Small intestine (tissue), 16 donors: ENCODE measurements at places on chromosomes 2 and 18.

DNA sequence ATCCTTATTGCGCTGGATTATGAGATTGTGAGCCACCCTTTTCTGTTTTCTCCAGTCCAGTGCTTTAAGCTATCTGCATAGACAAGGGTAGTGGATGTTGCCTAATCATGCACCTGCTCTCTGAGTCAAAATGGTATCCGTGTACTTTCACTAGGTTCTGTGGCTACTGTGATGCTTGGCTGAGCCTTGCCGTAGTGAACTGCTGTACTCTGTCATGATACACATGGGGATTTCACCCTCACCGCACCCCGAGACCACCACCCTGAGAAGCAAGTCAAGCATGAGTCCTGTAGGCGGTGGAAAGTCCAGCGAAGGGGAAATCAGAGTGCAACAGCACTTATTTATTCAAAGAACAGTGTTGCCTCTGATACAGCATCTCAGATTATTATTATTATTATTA lies 55.0 kb downstream of the ARHGAP25 start:
- no peaks in the 10 kb centered on the region for H3K27me3 ChIP-seq
- no peak overlapping the region for H3K4me3 ChIP-seq
- no peaks in the 10 kb centered on the region for H3K4me1 ChIP-seq
- DNase-seq: no peak
- H3K36me3 ChIP-seq: no peaks in the 10 kb centered on the region

GRCh38 chr2:164187121-164187520 lies 434.2 kb downstream of the GRB14 start:
- no peaks in the 10 kb centered on the region for H3K27me3 ChIP-seq
- H3K4me1 ChIP-seq: no peaks in the 10 kb centered on the region
- H3K4me3 ChIP-seq: no peak overlapping the region
- DNase-seq: no peak
- H3K36me3 ChIP-seq: no peaks in the 10 kb centered on the region

DNA sequence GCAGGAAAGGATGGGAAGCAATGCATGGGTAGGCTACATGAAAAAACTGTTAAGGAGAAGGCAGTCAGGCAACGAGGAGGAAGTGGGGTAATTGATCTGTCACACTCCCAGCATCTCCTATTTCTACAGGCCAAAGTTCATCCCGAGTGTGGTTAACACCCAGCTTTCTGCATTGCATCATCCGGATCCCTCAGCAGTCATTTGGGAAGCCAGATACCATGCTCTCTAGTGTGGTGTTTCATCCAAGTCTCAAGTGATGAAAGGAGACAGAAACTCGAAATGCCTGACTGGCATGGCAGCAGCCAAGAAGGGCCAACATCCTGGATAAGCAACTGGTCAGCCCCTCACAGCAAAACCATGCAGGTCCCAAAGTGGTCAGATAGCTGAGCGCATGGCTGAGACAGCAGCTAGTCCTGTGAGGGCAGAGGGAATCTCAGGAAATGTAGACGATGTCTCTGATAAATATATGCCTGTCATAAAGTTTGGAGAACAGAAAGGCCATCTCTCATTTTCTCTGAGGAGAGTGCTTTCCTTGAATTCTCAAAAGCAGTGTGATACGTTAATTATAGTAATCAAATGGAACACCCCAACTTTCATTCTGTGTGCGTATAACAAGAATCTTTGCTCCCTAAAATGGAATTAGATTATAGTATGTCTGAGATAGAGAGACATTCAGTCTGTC lies 24.8 kb upstream of the HNRNPA3 start:
- H3K4me1 ChIP-seq: peaks cover 28% of the 10 kb centered on the region
- no peaks in the 10 kb centered on the region for H3K27me3 ChIP-seq
- H3K4me3 ChIP-seq: no peak overlapping the region
- H3K36me3 ChIP-seq: no peaks in the 10 kb centered on the region
- H3K27ac ChIP-seq: no peak overlapping the region

DNA sequence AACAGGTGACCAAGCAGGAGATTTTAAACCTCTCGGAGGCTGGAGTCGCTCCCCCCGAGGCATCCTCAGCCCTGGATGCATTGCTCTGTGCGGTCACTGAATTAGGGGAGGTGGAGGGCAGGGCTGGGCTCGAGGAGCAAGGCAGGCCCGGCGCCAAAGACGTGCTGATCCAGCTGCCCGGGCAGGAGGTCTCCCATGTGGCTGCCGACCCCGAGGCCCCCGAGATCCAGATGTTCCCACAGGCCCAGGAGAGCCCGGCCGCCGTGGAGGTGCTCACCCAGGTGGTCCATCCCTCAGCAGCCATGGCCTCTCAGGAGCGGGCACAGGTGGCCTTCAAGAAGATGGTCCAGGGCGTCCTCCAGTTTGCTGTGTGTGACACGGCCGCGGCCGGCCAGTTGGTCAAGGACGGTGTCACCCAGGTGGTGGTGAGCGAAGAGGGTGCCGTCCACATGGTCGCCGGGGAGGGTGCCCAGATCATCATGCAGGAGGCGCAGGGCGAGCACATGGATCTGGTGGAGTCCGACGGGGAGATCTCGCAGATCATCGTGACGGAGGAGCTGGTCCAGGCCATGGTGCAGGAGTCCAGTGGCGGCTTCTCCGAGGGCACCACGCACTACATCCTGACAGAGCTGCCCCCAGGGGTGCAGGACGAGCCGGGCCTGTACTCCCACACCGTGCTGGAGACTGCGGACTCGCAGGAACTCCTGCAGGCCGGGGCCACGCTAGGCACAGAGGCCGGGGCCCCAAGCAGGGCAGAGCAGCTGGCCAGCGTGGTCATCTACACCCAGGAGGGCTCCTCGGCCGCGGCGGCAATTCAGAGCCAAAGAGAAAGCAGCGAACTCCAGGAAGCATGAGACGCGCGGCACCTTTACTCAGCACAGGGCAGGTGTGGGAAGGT lies 145.1 kb downstream of the PTGR3 start:
- H3K27me3 ChIP-seq: no peaks in the 10 kb centered on the region
- H3K27ac ChIP-seq: no peak overlapping the region

DNA sequence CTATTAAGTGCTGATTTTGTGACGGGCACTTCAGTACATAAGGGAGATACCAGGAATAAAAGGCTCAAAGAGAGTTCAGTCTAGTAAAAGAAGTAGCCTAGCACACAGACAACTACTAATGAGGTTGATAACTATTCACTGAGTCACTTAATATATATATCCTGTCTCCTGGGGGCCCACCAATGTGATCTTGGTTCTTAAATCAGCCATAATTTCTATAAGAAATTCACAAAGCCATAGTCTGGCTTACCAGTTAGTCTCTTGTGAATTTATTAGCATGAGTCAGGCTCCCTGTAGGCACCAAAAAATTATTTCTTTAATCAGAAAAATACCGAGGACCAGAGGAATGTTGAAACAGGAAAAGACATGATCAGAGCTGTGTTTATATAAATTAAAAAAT lies 10.4 kb downstream of the KCNE4 start:
- H3K36me3 ChIP-seq: no peaks in the 10 kb centered on the region
- no peaks in the 10 kb centered on the region for H3K4me1 ChIP-seq
- H3K27ac ChIP-seq: no peak overlapping the region
- H3K4me3 ChIP-seq: no peak overlapping the region
- H3K27me3 ChIP-seq: no peaks in the 10 kb centered on the region

DNA sequence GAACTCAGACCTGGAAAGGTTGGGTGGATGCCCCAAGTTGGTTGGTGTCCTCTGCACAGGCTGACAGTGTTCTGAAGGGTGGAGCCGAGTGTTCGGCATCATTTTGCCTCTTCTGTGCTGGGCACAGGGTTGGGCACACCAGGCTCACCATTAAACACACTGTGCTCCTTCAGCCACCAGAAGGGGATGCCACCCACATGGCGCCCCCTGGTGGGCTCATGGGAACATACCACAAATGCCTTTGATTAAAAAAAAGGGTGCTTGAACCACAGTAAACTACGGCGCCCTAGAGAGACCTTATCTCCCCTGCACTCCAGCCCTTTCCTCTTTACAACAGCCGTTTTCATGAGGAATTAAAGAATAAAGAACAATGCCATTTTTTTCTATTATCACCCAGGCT lies 89.4 kb downstream of the CELF4 start:
- H3K27ac ChIP-seq: no peak overlapping the region
- H3K36me3 ChIP-seq: no peaks in the 10 kb centered on the region

DNA sequence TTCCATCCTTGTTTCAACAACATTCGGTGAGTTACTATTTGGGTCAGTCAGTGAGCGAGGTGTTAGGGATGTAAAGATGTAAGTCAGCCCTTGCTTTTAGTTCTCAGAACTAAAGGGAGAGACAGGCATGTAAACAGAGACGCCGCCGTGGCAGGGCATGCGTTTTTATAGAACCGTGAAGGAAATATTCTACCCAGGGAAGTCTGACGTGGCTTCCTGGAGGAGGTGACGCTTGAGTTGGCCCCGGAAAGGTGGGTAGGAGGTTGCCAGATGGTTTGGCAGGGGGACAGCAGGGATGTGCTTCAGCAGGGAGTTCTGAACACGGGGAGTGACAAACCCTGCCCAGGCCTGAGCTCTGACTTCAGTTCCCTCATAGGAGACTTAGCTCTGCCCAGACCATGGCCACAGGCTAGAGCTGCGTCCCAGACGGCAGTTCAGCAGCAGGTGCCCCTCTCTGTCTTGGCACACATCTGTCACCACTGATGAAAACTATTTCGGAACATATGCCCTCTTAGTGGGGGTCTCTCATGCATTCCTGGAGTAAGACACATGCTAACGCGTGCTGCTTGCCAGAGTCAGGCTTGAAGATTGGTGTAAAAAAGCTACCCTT lies 23.4 kb upstream of the RPL31 start:
- no peaks in the 10 kb centered on the region for H3K4me1 ChIP-seq
- H3K4me3 ChIP-seq: no peak overlapping the region
- no peak overlapping the region for H3K27ac ChIP-seq
- no peak for DNase-seq

GRCh38 chr2:143933946-143934569 lies 585.9 kb downstream of the ZEB2 start:
- peak overlapping the region; percentile 73 for H3K27ac ChIP-seq
- no peaks in the 10 kb centered on the region for H3K36me3 ChIP-seq
- H3K4me3 ChIP-seq: no peak overlapping the region
- peaks cover 22% of the 10 kb centered on the region for H3K4me1 ChIP-seq
- H3K27me3 ChIP-seq: no peaks in the 10 kb centered on the region
- DNase-seq: no peak

- H3K36me3 ChIP-seq: no peaks in the 10 kb centered on the region
- no peaks in the 10 kb centered on the region for H3K4me1 ChIP-seq
- H3K27me3 ChIP-seq: peaks cover 5% of the 10 kb centered on the region
- no peak overlapping the region for H3K27ac ChIP-seq
- H3K4me3 ChIP-seq: no peak overlapping the region
Measured at GRCh38 chr2:173402405-173402974, 47.8 kb downstream of the CDCA7 start.

DNA sequence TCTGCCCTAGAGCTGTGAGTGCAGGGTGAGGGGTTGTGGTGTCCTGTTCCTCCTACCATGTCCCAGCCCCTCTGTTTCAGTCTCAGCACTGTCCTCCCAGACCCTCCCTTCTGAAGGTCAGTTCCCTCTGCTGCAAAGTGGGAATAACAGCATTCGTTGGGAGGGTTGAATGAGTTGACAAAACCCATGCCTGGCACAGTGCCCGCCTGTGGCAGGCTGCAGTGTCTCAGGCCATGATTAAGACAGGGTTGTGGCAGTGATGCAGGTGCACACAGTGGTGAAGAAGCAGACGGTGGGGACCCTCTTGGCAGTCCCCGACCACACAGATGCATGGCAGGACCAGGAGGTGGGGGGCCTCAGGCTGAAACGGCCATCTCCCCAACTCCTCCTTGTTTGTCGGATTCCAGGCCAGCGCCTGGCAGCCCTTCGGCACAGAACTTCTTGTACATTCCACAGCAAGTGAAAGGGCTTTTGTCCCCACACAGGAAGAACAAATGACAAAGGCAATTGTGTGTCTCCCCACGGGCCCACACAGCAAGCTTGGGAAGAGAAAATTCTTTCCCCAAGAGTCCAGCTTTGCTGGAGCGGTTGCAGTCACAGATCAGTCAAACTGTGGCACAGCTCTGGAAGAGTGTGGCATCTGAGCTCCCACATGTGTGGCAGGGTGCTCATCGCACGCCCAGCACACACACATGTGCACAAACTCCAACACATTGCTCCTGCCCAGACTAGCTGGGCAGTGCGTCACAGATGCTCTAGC lies 92.0 kb upstream of the MSH2 start:
- H3K27me3 ChIP-seq: no peaks in the 10 kb centered on the region
- peak; percentile 64 for DNase-seq

DNA sequence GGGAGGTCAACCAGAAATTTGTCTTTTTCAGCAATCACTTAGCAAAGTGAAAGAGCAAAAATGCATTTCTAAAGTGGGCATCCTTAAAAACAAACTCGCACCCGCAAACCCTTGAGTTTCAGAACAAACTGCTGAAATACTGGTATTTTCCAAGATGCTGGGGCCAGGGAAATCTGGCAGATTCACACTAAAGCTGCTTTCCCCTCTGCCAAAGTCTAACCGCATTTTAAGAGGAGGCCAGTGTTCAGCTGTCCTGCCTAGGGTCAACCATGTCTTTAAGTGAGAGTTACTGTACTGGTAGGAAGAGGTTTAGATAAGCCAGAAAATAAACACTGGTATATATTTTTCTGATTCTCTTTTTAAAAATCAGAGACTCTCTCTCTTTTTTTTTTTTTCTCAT lies 55.9 kb downstream of the ACVR1 start:
- H3K27me3 ChIP-seq: no peaks in the 10 kb centered on the region
- no peak overlapping the region for H3K4me3 ChIP-seq
- no peak for DNase-seq
- peaks cover 5% of the 10 kb centered on the region for H3K36me3 ChIP-seq

DNA sequence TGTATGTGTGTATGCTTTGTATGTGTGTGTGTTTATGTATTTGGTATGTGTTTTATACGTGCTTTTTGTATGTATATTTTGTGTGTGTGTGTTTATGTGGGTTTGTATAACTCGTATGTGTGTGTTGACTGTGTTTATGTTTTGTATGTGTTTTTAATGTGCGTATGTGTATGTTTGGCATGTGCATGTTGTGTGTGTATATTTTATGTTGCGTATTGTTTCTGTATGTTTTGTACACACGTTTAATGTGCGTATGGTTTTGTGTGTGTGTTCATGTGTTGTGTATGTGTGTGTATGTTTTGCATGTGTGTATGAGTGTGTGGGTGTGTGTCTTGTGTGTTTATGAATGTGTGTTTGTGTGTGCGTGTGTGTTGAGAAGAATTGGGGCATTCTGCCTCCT lies 55.2 kb upstream of the NCK2 start:
- H3K4me1 ChIP-seq: no peaks in the 10 kb centered on the region
- no peak overlapping the region for H3K27ac ChIP-seq
- H3K4me3 ChIP-seq: no peak overlapping the region
- no peaks in the 10 kb centered on the region for H3K36me3 ChIP-seq
- DNase-seq: no peak

GRCh38 chr2:45024600-45025291 lies 15.5 kb upstream of the SIX2 start:
- no peaks in the 10 kb centered on the region for H3K4me1 ChIP-seq
- no peak overlapping the region for H3K4me3 ChIP-seq
- no peaks in the 10 kb centered on the region for H3K36me3 ChIP-seq
- H3K27ac ChIP-seq: no peak overlapping the region

DNA sequence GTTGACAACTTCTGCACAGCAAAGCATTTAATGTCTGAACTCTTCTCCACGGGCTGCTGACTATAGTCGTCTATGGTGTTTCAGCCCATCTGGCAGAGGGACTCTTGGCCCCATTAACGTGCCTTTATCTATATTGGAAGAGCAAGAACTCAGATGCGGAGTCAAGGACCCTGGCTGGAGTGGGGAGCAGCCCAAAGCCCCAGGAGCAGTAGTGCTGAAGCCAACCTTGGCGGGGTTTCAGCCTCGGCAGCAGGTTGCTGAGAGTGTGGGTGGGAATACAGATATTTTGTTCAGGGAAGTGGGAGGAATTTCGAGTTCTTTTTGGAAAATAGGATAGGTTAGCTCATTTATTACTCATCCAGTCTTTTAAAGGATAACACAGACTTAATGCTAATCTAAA lies 34.2 kb downstream of the TMEM17 start:
- H3K27me3 ChIP-seq: no peaks in the 10 kb centered on the region
- no peak overlapping the region for H3K27ac ChIP-seq
- no peak for DNase-seq
- H3K4me1 ChIP-seq: no peaks in the 10 kb centered on the region
- no peak overlapping the region for H3K4me3 ChIP-seq
